Hematopoietic multipotent progenitor cell (in vitro differentiated cells): ENCODE measurements at places on chromosomes 3 and 15.

DNA sequence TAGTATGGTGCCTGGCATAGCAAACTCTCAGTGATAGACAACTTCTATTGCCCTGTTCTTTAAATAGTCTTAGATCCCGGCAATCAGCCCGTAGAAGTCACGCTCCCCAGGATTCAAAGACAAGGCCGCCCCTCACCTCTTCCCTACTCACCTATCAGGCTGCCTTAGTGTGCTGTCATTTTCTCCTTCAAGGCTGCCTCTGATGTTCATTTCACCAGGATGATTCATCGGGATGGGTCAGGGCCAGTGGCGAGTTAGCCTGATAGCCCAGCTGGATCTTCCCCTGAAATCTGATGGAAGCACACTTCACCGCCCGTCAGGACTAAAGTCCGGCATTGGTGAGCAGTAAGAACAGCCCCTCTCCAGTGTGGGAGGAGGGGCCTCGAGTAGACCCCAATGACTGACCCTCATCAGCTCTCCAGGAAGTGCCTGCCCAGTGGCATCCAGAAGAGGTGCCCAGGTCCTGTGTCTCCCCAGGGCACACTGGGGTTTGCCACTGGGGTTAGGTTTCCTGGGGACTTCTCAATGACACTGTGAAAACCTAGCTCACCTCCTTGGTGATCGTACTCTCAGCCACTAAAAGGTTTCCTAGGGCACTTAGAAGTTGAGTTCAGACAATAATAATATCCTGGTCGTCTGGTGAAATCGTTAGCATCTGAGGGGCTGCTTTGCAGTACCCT, 37.5 kb downstream of the TPM1 start:
- DNase-seq: no peak

DNA sequence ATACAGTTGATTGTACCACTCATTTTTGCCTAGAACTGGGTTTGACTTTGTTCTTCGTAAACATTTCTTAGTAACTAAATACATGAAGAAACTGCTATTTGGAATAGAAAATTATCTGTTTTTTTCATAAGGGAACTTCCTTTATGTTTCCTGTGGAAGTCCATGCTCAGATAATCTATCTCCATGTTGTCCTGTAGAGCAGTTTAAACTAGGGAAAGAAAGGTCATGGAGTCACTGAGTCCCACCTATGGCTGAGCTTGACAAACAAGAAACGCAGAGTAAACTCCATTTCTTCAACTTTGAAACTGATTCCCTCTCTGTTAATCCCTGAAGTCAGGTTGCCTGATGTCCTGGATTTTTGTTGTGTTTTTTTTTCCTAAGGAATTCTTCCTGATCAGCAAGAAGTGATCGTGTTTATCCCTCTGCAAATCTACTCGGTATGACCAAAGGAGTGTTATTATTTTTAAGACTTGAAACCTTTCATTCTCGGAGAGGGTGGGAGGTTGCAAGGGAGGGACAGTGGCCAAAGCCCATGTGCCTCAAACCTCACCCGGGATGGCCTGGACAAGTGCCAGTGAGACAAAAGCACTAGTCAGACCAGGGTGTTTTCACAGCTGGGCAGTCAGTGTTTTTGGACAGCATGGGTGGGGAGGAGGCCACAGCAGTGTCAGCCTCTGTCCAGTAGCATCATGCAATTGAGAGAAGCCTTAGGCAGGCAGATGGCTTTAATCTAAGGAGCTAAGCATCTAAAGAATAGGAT, 129.8 kb upstream of the PHLDB2 start:
- DNase-seq: no peak

GRCh38 chr3:43627360-43627759, 5.5 kb upstream of the ANO10 start:
- no peak for DNase-seq

DNA sequence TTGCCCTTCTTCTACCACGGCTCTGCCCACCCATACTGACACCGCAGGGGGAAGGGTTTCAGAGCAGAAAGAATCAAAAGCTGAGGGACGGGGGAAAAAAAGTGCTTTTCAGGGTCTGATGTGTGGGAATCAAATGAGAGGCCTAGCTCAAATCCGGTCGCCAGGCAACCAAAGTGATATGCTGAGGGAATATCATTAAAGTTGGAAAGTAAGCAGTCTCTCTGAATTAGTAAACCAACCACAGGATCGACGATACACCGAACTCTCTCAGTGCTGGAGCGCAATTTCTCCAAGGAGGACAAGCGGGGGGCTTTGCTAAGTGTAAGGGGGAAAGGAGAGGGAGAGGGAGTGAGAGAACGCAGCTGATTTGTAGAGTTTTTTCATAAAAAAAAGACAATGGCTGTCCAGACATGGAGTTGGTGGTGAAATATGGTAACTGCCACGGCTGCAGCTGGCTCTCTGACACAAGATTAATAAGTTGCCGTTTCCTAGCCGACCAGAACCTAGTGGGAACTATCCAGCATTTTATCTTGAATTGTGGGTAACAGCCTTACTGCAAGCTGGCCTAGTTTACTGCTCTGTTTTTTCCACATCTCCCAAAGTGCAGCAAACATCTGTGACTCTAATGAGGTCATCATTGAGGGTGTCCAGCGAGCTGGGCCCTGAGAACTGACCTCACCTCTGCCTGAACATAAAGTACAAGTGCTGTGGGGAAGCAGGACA, 530.2 kb downstream of the SOX2 start:
- peak; percentile 62 for DNase-seq

DNA sequence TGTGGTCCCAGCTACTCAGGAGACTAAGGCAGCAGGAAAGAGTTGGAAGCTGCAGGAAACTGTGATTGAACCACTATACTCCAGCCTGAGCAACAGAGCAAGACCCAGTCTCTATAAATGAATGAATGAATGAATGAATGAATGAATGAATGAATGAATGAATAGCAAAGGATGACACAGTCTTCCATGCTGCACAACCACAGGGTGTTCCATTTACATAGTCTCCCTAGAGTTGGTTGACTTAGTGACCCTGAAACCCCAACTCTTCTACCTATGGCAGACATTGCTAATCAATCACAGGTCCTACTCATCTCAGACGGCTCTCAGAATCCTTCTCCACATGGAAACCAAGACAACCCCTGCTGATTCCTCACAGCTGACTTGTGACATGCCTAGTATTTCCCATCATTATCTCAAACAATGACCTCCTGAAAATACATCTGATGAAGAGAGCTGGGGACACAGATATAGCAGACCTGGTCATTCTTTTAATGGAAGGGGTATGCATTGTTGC, 2.1 kb downstream of the IQCF5 start:
- no peak for DNase-seq

DNA sequence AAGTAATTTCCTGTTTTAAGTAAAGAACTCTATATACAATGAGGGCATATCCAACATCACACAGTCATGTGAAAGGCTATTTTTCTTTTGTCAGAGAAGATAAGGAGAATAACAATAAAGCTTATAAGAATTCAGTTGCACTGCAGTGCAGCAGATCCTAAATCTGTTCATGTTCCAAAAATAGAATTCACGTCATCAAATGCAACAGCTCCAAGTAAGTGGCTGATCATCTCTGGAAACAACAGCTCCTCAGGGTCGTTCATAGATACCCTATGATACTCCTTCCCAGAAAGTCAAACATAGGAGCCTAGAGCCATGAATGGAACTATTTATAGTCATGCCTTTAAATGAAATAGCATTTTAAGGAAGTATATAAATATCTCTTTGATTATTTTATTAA, 100.2 kb downstream of the FMN1 start:
- DNase-seq: no peak

DNA sequence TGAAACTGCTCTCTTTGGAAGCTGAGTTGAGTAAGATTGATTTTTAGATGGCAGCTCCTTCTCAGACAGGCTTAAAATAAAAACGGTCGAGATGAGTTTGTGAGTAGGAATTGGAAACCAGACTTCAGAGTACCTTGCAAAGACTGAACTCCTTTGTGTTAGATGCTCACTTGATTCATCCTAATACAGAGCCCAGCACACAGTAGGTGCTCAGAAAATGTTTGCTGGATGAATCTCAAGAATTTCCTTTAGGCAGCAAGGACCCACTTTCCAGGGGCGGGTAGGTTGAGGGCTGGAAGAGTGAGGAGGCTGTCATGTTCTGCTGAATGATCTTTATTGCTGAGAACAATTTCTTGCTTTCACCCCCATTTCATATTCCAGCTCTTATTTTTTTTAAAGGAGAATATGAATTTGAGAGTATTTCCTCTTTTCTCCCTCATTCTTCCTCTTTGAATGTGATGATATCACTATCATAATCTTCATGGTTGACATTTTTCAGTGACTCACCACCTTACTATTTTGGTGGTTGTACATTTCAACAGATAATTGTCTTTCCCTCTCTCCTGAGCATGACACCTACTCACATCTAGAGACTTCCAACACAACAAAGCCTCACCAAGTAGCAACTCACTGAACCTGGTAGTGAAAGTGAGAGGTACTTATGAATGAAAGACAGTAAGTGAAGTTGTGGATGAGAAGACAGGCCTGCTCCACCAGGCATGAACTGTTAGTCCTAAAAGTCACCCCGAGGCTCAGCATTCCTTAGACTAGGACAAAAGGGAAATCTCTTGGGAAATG, 113.3 kb downstream of the PDCD6IP start:
- DNase-seq: no peak

DNA sequence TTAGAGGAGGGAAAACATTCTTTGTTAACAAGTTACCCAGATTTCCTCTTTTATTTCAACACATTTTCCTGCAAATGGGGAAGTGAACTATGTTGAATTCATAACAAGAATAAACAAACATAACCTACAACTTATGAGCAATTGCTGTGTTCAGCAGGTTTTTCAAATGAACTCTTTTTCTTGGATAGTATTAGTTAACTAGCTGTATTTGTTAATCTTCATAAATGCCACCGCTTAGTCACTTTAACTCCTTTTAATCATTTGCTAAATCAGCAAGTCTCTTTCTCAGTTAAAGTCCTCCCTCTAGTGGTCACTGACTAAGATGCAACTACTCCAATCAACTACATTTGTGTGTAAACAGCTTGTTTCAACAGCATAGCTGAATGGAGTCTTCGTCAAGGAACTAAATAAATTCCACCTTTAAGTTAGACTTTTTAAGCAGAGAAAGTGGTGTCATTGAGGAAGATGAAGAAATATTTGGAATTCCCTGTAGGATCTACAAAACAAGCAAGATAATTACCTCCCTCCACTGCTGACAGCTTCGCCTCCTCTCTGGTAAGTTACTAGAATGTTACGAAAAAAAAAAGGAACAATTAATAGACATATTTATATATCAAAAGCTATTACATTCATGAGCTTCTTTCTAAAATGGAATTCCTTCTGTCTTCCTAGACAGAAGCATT, 1122.0 kb downstream of the ROBO1 start:
- DNase-seq: peak; percentile 44

DNA sequence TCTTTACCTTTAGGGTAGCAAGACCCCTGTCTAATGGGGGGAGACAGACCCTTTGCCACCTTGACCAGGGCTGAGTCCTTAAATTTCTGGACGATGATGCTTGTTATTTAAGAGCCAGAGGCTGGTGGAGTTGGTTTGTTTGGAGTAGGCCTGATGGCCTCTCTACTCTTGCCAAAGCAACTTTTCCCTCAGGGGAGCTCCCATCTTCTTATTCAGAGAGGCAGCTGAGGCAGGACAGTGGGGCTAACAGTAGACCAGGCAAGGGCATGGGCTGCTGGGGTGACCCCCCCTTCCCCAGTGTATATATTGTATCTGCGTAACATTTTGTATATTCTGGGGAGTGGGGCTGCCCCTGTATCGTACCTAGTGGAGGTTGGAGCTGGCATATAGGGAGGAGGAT, 10.3 kb downstream of the RPS17 start:
- no peak for DNase-seq

DNA sequence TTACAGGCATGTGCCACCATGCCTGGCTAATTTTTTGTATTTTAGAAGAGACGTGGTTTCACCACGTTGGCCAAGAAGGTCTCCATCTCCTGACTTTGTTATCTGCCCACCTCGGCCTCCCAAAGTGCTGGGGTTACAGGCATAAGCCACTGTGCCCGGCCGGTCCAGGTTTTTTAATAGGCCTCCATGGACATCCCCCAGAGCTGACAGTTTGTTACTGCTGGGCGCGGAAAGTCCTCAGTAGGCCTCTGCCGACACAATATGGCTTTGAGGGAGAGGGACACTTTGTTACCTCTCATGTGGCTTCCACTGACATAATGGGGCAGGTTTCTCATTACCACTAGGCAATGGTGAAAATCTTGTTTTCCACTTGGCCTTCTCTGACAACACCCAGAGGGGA, 152.0 kb downstream of the WNT7A start:
- DNase-seq: no peak

- DNase-seq: no peak
These were observed 169.6 kb downstream of the CFAP20DC start for GRCh38 chr3:58880182-58880581.

- no peak for DNase-seq
These were observed 68.4 kb downstream of the TLE3 start for GRCh38 chr15:70029297-70029701.

- no peak for DNase-seq
These were observed 19.6 kb downstream of the VGLL4 start for GRCh38 chr3:11624161-11624560.

GRCh38 chr3:122247825-122248185, 64.3 kb downstream of the CASR start:
- no peak for DNase-seq

- no peak for DNase-seq
These were observed 73.1 kb upstream of the LRTM1 start for GRCh38 chr3:55000953-55001352.

DNA sequence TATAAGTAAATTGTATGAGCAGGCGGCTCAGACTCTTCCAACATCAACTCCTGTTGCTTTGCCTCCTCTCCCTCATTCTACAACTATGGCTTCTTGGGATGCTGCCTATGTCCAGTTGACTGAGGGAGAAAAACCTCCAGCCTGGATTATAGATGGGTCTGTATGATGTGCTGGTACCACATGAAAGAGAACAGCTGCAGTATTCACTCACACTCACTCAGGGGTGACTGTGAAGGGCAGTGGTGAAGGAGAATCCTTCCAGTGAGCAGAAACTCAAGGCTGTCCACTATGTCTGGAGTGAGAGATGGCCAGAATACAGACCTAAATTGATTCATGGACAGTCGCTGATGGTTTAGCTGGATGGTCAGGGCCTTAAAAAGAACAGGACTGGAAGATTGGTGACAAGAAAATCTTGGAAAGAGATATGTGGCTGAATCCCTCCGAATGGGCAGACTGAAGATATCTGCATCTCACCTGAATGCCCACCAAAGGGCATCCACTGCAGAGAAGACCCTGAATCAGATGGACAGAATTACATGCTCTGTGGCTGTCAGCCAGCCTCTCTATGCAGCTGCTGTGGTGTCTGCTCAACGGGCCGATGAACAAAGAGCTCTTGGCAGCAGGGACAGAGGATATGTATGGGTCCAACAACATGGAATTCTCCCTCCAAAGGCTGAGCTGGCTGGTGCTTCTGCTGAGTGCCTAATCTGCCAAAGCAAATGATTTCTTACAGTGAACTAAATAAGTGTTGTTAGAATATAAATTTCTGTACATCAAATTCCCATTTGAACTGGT, 1.9 kb upstream of the BCL2L10 start:
- no peak for DNase-seq
